ENCODE measurements at places on chromosomes 6 and 20.

DNA sequence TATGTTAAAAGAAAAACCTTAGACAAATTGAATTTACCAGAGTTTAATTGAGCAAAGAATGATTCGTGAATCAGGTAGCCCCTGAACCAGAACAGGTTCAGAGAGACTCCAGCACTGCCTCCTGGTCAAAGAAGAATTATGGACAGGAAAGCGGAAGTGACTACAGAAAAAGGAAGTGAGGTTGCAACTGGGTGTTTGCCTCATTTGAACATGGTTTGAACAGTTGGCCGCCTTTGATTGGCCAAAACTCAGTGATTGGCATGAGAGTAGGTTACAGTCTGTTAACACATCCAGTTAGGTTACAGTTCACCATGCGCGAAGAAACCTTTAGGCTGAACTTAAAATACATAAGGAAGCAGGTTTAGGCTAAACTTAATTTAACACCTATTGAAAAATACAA, 248.8 kb downstream of the TFAP2A start:
- DNase-seq, result no peak

GRCh38 chr6:108914235-108915022, 66.2 kb downstream of the ARMC2 start:
- DNase-seq, result no peak

GRCh38 chr6:126172131-126172530, 167.8 kb upstream of the CENPW start:
- DNase-seq, result no peak

DNA sequence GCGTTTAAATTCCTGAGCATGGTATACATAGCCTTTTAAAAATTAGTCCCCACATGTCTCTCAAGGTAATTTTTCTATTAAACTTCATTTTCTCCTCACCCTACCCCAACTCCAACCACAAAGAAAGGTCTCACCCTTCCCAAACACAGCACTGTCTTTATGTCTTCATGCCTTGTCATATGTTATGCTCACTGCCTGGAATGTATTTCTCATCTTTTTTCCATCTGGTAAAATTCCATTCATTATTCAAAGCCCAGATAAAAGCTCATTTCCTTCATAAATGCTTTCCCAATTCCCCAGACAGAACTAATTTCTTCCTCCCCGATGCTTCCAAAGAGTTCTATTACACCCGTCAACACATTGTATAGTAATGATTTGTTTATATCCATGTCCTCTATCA, 302.0 kb downstream of the ALDH8A1 start:
- DNase-seq, result no peak

DNA sequence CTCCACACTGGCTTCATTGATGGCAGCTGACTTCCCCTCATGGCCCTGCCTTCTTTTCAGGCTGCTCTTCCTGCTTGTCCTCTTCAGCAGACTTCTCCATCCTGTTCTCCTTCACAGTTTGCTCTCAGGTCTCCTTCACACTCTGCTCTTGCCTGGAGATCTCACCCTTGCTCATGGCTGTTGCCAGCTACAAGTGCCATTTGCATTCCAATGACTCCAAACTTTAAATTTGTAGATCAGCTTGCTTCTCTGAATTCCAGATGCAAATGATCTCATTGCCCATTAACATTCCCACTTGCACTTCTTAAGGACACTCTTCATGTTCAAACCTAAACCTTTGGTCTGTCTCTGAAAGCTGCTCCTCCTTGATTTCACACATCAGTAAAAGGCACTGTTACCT, 343.0 kb downstream of the QKI start:
- no peak for DNase-seq

DNA sequence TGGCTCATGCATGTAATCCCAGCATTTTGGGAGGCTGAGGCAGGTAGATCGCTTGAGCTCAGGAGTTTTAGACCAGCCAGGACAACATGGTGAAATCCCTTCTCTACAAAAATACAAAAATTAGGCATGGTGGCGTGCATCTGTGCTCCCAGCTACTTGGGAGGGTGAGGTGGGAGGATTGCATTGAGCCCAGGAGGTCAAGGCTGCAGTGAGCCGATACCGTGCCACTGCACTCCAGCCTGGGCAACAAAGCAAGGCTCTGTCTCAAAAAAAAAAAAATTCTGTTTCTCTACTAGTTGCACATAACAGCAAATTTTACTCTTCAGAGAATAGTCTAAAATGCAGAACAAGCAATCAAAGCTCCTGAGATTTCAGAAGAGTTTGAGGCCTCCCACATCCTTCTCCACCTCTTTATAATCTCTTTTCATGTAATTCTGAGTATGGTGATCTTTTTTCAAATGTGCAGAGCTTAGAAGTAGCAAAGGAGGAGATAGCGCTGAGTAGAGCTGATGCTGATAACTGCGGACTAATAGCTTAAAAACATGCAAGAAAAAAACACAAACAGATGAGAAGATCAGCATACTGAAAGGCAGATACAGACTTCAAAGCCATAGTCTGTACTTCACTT, 23.3 kb downstream of the LRRN4 start:
- DNase-seq, result no peak

- no peak for DNase-seq
Measured at GRCh38 chr6:90941885-90942284, 355.0 kb upstream of the MAP3K7 start.
